ENCODE measurements at places on chromosomes 11 and 22. TPM values are rescaled to one million over a fixed set of nuclear protein-coding genes. Genes with fewer than 3 reads are reported as not detected.
A peak's percentile ranks its signal among the peaks of the same experiment; 100 is the strongest.

The KIRREL3 gene
- total RNA-seq = not detected

GRCh38 chr11:8732324-8732670 lies 49.7 kb downstream of the RPL27A start:
- no peak for DNase-seq

- DNase-seq = no peak
These were observed 86.1 kb downstream of the NAT10 start for GRCh38 chr11:34191578-34191977.

GRCh38 chr11:18321969-18322711 lies at the start of the genes GTF2H1 and HPS5:
Gene GTF2H1 (plus strand): TSS chr11:18322567. CDS start chr11:18333075, 10,508 bp downstream.
Gene HPS5 (minus strand): TSS chr11:18322140. CDS start chr11:18317858, 4,282 bp downstream.
- peak; percentile 98 for DNase-seq

DNA sequence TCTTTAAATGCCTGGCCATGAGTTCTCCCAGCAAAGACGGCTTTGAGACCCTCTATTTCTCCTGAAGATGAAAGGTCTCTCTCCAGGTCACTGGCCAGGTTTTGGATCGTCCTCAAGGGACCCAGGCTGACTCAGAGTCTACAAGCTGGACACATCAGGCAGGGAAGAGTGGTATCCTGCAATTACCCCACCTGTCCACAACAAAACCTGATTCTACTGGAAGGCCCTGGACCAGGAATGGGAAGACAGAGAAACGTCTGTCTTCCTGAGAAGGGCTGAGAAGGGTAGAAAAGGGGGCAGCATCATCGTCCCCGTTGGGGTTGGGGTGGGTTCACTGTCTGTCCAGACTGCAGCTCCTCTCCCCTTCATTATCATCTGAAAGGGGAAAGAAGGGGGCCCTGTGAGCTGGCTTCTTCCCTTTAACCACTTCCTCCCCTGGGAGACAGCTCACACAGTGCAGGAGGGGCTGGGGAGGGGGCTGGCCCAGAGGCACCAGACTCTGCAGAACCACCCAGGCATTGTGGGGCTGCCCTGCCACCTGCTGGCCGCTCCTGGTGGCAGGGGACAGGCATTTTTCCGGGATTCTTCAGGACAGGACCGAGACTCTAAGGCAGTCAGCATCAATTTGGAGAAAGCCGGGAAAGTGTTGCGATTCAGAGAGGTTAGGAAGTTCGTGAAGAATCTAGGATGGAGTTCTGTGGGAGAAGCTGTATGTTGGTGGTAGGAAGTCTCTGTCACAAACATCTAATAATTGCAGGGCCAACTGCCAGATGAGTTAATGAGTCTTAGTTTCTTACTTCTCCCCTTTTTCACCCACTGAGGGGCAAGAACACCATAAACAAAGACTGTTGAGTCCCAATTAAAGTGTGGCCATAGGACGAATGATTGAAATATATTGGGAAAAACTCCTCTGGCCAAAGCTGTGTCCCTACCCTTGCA lies 57.6 kb downstream of the SYN3 start:
- peak; percentile 44 for DNase-seq

DNA sequence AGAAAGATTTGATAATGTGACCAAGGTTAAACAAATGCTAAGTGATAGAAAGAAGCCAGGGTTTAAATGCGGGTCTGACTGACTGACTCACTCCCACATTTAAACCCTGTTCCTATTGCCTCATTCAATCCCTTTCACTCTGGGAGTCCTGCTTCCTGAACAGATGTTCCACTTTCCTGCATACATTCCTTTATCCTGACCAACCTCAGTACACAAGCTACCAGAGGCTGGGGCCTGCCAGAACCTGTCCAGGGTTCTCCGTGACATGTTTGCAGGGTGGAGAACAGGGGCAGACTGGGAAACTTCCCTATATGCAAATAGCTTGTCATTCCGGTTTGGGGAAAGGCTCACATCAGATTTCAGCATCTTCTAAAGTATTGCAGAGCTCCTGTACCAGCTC lies 3.0 kb upstream of the ANKK1 start:
- no peak for DNase-seq

DNA sequence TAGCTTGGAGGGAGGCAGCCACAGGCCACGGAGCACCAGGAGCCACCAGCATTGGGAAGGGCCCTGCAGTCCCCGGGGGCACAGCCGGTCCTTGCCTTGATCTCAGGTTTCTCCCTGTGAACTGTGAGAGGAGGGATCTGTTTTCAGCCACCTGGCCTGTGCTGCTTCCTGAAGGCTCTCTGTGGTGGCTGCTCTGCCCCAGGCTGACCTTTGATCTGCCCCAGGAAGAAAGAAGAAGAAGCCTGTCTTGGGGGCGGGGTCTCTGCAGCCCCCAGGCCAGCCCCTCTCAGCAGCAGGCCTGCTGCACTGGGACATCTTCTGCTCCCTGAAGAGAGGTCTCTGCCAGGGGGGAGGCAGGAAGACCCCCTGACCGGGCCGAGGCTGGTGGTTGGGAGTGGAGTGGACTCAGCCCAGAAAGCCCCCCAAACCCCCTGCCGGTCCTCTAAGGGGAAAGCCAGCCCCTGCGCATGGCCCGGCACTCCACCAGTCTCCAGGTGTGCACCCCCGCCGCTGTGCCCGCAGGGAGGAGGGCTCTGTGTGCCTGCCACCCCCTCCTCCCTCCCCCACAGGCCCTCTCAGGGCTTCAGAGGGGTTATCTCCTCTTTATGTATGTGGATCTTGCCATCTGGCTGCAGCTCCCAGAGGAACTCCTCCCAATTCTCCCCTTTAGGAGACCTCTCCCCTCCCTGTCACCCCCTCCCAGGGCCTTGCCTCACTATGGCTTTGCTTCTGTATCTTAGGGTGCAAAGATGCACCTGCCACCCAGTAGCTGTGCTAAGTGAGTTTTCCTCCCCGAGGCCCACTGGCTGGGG lies 675.3 kb downstream of the BRD1 start:
- DNase-seq = no peak

DNA sequence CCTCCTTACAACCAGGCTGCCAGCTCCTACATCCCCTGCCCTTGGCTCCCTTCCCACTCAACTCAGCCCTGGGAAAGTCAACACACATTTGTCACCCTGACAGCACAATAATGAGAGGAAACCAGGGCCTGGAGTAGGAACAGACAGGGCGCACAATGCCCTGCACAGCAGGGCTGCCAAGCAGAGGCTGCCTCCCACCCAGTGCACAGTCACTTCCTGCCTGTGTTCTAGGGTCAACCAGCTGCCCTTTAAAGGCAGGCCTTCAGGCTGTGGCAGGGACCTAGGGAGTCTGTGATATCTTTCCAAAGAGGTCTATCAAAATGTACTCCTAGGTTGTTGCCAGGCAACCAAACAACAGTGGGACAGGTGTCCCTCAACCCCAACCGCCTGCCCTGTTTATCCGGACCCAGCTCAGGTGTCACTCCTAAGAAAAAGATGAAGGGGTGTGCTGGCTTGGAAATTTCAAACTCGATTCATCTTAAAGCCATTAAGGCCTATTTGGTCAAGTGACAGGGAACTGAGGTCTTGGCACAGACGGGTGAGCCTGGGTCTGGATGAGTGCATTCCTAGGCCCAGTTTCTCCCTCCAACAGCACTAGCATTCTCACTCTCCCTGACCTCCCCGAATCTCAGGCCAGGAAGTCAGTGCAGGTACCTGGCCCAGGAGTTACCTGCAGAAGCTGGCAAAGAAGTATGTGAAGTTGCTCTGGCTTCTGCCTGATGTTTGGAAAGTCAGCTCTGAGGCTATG lies 110.3 kb upstream of the PITPNB start:
- DNase-seq = no peak

DNA sequence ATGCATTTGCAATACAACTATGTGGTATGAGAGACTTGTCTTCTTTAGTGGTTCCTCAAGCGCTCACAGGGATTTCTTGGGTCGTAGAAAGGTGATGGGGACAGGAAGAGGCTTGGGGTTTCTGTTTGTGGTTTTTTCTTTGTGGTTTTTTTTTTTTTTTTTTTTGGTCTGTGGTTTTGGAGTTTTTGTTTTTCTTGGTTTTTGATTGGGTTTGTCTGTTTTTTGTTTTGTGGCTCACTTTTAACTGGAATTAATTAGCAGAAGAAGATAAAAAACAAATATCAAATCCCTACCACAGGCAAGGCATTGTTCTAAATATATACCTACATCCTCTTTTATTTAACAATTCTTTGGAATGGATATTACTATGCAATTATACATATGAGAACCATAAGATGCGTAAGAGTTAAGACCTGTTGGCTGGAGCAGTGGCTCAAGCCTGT lies 5.5 kb downstream of the TTC28 start:
- DNase-seq = peak; percentile 27

GRCh38 chr11:63623513-63624140 lies 9.4 kb upstream of the PLAAT3 start:
- DNase-seq = no peak
